ENCODE measurements at places on chromosomes 4 and X.

DNA sequence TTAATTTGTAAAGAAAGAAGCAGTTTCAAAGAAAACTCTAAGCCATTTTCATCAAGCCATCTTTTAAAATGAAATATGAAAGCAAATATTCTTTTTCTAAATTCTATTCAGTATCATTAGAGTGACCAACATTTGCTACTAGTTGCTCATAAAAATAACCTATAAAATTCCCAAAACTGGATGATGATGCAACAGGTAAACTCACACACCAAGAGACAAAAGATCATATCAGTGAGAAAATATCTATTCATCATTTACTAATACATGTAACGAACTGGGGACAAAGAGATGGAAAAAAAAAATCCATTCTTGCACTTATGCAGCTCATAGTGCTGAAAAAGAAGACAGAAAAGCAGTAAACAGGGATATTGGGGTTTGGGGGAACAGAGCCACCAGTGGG lies 48.1 kb downstream of the PDGFC start:
- DNase-seq, result no peak

DNA sequence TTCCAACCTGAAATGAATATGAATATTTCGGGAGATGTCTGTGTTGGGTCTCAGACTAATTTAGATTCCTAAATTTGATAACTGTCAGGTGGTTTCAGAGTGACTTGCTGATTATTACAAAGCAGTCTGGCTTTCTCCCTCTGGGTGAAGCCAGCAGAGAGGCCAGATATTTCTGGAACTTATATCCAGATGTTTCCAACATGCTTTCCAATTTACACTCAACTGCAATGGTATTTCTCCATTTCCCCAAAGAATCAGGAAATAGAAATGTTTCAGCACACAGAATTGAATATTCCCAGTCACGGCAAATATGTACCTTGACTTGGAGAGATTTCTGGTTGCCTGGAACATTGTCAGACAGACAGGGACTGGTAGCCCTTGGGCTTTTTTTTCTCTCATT lies 48.5 kb upstream of the EGFL6 start:
- DNase-seq, result peak; percentile 22

DNA sequence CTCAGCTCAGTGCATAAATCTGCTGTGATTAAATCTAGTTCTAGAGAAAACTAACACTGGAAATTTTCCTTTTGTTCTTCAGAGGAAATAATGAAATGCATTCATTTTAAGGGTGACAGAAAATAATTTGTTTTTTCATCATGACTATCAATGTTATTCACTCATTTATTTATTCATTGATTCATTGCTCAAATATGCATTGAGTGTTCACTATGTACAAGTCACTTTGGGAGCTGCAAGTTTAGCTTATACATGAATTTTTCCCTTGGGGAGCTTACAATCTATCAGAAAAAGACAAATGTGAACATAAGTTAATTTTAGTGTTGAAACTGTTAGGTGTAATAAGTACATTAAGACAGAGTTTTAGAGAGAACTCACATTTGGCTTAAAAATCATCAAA lies 897.8 kb downstream of the CENPC start:
- no peak for DNase-seq

DNA sequence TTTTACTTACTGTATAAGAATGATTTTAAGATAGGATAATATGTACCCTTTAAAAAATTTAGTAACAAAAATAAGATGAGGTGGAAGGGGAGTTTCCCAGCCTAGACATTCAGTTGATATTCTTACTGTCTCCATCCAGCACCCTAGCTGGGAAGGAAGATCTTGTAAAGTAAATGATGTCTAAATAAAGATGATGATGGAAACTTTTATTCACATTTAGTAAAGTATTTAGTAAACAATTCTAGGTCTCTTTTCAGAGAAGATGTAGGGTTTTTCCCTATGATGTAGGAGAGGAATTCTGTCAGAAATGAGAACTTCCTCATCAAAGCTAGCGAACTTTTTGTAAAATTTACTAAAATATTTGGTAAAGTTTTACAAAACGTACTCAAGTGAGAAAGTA lies 136.8 kb downstream of the RAPGEF2 start:
- DNase-seq, result no peak

DNA sequence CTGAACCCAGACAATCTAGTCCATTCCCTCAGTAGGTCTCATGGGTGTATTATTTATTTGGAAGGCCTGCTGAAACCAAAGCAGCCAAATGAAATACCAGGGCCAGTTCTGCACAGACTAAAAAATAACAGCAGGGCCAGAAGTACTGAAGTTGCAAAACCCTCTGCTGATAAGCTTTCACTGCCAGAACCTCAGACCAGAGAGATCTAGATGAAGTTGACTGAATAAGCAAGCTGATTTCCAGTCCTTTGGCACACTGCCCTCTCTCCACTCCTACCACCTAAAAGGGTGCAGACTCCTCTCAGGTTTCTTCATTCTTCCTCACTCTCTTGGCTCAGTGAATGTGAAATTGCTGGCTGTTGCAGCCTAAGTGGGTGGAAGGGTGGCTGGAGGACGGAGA lies 276.7 kb upstream of the KLF3 start:
- no peak for DNase-seq

DNA sequence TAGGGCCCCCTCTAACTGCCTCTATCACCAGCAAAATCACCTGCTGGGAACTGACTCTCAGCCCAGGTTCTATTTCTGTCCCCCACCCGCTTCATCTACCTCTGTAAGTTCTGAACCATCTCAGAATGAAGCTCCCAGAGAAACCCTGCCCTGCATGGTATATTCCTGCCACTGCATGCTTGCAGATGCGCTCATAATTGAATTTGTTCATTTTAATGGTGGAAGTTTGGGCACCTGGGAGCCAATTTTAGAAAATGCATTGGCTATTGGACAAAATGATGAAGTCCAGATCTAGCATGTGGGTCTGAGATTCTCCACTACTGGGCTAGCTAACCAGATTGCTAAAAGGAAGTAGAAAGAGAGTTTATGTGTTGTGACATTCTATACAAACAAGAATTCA lies 28.6 kb upstream of the SLC10A4 start:
- DNase-seq, result no peak

DNA sequence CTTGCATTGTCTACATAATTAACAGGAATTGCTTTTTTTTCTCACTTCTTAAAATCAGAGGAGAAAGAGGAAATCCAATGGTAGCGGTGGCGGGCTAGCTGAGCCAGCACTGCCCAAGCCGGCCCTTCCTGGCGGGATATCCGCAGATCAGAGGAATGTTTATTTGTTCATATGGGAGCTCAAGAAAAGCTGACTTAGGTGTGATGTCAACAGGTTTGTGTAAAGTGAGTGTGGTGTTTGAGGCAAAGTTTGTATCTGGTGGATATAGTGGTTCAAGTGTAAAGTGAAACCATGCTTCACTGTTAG lies 466 bp upstream of the SLC39A8 start:
- no peak for DNase-seq

DNA sequence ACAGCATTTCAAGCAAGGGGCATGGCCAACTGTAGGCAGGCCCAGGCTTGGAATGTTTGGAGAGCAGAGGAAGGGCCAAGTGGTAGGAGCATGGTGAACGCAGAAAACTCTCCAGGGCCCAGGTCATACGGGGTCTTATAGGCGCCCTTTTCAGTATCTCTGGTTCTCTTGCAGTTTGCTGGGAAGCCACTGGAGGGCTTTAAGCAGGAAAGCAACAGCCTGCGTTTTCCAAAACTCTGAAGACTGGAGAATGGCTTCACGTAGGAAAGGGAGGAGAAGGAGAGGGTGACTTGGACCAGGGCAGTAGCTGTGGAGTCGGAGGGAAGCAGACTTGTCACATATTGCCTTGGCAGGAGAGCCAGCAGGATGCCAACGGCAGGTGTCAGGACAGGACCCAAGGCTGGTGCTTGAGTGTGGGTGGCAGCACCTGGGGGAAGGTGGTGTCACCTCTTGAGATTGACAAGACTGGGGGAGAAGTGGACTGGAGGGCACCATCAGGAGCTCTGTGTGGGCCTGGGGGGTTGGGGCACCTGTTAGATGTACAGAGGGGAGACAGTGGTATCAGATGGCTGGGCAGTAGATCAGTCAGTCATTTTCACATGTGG lies 21.9 kb downstream of the TKTL1 start:
- DNase-seq, result peak; percentile 24

GRCh38 chr4:137700072-137700471 lies 167.8 kb upstream of the PCDH18 start:
- no peak for DNase-seq

- no peak for DNase-seq
Measured at GRCh38 chr4:174580597-174580996, 58.3 kb upstream of the HPGD start.

DNA sequence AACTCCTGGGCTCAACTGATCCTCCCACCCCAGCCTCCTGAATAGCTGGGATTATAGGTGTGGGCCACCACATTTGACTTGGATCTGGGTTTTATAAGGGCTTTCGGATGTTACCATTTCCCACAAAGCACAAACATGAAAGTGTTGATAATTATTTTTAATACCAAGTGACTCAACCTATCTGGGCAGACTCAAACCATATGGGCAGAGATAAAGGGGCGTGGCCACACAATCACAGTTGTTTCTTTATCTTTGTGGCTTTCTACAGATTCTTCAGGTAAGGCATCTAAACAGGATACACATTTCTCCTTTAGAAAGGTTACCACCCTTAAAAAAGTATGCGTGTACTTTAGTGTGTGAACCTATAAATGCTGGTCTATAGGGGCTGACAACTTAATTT lies 122.5 kb downstream of the ZNF827 start:
- DNase-seq, result no peak

DNA sequence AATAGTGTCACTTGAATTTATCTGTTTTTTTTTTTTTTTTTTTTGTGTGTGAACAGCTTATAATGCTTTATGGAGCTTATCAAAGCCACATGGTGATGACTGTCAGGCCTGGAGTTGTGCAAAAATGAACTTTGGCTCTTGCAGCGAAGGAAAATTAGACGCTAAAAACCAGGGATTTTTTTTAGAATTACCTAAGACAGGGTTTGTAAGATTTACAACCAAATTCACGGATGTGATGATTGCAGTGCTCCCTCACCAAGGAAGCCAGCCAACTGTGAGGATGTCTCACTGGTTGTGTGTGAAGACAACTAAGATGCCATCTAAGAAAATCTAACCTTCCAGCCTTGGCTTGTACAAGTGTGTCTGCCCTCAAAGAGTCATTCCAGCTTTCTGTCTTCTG lies 127.1 kb upstream of the SLC4A4 start:
- DNase-seq, result peak; percentile 64

- no peak for DNase-seq
Measured at GRCh38 chr4:6988016-6988715, 55.0 kb upstream of the TADA2B start.

- no peak for DNase-seq
Measured at GRCh38 chr4:9808077-9808476, 26.6 kb downstream of the DRD5 start.

DNA sequence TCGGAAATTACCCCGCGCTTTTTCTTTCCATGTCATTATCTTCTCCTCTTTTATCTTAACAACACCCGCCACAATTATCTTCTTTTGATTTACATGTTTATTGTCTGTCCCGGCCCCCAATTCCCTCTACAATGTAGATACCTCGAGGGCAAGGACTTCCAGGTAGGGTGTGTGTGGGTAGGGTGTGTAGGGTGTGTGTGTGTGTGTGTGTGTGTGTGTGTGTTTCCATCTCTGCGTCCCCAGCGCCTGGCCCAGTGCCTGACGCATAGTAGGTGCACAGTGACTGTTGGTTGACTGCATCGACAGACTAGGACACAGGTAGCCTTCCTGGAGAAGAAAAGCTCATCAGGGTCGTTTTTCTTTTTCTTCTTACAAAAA lies 103.1 kb downstream of the UCHL1 start:
- no peak for DNase-seq

DNA sequence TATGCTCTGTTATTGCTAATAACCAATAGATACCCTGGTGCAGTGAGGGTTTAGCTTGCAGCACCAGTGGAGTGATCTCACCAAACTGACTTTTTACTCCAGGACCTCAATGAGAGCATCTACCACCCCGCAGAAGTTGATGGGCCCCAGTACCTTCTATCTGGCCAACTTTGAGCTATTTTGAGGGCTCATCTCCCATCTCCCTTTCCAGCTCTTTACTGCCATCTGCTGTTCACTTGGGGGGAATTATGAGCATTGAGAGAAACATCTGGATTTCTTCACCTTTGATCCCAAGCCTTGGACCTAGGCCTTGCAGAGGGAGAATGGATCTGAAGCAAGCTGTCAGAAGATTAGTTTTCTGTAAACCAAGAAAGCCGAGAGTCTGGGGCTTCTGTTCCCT lies 143.6 kb downstream of the TMEM164 start:
- DNase-seq, result peak; percentile 70

- DNase-seq, result no peak
Measured at GRCh38 chrX:10831716-10832502, 211.5 kb upstream of the MID1 start.
